ENCODE measurements at places on chromosomes 16 and 17. TPM values are rescaled to one million over a fixed set of nuclear protein-coding genes. Genes with fewer than 3 reads are reported as not detected.

DNA sequence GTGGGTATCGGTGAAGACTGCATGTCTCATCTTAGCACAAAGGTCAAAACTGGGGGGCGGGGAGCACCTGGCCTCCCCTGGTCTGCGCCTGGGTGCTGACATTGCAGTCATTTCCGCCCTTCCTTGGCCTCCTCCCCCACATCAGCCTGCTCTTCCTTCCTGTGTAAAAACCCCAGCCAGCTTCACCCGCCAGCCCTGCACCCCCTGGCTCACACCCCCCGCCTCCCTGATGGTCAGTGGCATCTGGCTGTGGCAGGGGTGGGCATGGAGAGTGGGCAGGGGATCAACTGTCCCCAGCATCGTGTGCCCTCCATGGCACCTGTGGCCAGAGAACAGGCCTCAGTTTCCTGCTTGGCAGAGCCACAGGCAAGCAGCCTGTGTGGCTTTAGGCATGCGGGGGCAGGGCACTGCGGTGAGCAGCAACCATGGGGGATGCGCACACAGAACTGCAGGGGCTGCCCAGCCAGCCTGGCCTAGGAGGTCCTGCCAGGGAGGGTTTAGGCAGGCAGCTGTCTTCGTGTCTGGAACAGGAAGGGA lies 26.5 kb upstream of the LASP1NB start:
- peak; percentile 94 for DNase-seq

Gene TM4SF5
- not detected for total RNA-seq

Gene CPHXL2
- total RNA-seq, result not detected

GRCh38 chr16:18834864-18835263 lies 33.5 kb upstream of the ARL6IP1 start:
- DNase-seq, result no peak

GRCh38 chr17:39294060-39294459 lies 68.3 kb upstream of the STAC2 start:
- DNase-seq, result no peak

- peak; percentile 57 for DNase-seq
Measured at GRCh38 chr17:75487351-75488070, 27.8 kb downstream of the CASKIN2 start.

DNA sequence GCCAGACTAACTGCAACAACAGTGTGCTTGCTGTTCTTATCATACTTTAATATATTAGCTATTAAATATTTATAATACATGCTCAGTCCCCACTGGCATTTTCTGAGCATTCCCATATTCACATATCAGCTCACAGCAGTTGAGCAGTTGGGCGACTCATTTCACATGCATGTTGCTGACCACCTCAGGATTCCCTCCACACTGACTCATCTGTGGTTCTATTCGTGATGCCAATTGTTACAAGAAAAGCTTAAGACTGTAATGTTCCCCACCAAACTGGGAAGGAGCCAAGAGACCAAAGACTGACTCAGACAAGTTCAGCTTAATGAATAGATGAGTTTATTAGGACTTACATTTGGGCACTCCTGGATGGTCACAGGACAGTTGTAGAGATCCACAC lies 100.3 kb upstream of the KIF2B start:
- DNase-seq, result no peak

GRCh38 chr16:49799172-49799571 lies 56.7 kb downstream of the ZNF423 start:
- no peak for DNase-seq

DNA sequence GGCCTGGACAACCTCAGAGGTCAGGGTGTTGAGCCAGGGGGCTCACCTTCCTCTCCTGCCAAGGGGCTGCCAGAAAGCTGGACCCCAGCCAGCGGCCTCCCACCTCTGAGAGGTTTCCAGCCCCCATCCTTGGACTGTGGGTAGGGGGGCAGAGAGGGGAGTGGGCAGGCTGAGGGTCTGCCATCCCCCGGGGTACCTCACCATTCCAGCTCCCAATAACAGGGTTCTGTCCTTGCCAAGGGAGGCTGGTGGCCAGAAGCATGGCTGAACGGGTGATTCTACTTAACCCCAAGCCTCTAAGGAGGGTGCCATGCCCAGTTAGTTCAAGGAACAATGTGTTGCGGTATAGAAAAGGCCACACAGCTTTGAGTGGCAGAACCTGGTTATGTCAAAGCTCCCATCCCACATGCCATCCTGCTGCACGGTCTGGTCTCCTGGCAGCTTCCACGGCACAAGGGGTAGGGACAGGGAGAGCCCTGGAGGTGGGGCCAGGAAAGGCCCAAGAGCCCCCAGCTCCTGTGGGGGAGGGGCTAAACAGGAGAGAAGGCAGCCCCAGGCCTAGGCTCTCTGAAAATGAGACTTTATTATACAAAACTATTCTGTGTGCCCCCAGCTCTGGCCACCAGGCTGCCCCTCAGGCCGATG lies 19.8 kb downstream of the B9D1 start:
- peak; percentile 6 for DNase-seq

GRCh38 chr16:72517154-72517553 lies 345.2 kb upstream of the PMFBP1 start:
- no peak for DNase-seq

- DNase-seq, result no peak
Measured at GRCh38 chr17:3880983-3881382, 11.9 kb downstream of the CAMKK1 start.

GRCh38 chr17:82492643-82493225 lies 26.8 kb upstream of the FOXK2 start:
- DNase-seq, result no peak

GRCh38 chr17:76166168-76166567 lies 25.1 kb upstream of the FOXJ1 start:
- peak; percentile 55 for DNase-seq

- DNase-seq, result no peak
Measured at GRCh38 chr17:53475002-53475401, 347.7 kb upstream of the KIF2B start.
